ENCODE measurements at places on chromosomes 2 and 18.

DNA sequence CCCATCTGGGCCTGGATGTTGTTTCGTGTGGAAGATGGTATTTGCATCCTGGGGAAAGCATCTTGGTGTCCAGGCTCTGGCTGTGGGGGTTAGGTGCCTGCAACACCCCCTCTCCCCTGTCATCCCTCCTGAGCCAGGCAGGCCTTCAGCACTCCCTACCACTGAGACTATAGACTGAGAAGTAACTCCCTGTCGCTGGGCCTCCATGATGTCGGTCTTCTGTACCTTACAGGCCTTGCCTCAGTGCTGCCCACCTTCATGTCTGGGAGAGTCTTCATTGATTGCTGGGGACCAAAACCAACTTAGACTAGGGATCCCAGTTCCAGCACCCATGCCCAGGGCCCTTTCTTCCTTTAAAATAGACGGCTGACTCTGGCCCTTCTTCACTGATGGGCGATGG is 33.1 kb upstream of the DNMT3A start:
- no peak for DNase-seq

- no peak for DNase-seq
These were observed 36.5 kb upstream of the STAT4 start for GRCh38 chr2:191187105-191187829.

DNA sequence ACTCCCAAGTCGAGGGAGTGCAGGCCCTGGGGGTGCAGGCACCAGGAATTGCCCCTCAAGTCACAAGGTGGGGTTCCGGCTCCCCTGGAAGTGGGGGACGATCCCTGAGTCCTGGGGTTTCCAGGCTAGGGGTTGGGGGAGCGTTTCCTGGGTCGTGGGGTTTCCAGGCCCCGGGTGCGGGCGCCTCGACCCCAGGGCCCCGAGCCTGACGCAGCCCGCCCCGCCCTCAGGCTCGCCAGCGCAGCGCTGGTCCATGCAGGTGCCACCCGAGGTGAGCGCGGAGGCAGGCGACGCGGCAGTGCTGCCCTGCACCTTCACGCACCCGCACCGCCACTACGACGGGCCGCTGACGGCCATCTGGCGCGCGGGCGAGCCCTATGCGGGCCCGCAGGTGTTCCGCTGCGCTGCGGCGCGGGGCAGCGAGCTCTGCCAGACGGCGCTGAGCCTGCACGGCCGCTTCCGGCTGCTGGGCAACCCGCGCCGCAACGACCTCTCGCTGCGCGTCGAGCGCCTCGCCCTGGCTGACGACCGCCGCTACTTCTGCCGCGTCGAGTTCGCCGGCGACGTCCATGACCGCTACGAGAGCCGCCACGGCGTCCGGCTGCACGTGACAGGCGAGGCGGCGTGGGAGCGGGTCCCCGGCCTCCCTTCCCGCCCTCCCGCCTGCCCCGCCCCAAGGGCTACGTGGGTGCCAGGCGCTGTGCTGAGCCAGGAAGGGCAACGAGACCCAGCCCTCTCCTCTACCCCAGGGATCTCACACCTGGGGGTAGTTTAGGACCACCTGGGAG is 12.0 kb downstream of the SIGLEC15 start:
- DNase-seq, result peak; percentile 62

GRCh38 chr18:13556502-13556901 is 169.9 kb downstream of the FAM210A start:
- DNase-seq, result no peak

- DNase-seq, result no peak
These were observed 39.0 kb downstream of the TPRKB start for GRCh38 chr2:73698101-73698500.

DNA sequence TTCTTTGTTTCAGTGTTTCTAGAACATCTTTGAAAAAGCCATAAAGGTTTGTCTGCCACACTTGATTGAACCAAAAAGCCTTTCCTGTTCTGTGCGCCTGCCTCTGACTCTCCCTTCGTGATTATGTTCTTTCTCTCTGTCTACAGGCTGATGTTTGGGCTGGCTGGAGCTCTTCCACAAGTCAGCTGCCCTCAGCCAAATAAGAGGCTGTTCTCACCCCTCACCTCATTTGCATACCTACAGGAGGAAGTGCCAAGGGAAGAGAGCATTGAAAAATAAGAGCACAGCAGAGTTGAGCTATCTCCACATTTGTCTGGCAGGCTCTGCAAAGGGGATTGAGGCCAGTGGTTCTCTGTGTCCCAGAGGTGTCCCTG is 15.8 kb downstream of the INPP5D start:
- no peak for DNase-seq

GRCh38 chr18:68928762-68929675 is 131.1 kb downstream of the CCDC102B start:
- DNase-seq, result no peak

DNA sequence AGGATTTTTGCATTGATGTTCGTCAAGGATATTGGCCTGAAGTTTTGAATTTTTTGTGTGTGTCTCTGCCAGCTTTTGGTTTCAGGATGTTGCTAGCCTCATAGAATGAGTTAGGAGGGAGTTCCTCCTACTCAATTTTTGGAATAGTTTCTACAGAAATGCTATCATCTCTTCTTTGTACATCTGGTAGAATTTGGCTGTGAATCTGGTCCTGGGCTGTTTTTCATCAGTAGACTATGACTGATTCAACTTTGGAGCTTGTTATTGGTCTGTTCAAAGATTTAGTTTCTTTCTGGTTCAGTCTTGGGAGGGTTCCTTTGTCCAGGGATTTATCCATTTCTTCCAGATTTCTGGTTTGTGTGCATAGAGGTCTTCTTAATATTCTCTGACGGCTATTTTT is 166.7 kb downstream of the ST6GAL2 start:
- no peak for DNase-seq

- DNase-seq, result no peak
These were observed 699.6 kb downstream of the NYAP2 start for GRCh38 chr2:226098861-226099745.

DNA sequence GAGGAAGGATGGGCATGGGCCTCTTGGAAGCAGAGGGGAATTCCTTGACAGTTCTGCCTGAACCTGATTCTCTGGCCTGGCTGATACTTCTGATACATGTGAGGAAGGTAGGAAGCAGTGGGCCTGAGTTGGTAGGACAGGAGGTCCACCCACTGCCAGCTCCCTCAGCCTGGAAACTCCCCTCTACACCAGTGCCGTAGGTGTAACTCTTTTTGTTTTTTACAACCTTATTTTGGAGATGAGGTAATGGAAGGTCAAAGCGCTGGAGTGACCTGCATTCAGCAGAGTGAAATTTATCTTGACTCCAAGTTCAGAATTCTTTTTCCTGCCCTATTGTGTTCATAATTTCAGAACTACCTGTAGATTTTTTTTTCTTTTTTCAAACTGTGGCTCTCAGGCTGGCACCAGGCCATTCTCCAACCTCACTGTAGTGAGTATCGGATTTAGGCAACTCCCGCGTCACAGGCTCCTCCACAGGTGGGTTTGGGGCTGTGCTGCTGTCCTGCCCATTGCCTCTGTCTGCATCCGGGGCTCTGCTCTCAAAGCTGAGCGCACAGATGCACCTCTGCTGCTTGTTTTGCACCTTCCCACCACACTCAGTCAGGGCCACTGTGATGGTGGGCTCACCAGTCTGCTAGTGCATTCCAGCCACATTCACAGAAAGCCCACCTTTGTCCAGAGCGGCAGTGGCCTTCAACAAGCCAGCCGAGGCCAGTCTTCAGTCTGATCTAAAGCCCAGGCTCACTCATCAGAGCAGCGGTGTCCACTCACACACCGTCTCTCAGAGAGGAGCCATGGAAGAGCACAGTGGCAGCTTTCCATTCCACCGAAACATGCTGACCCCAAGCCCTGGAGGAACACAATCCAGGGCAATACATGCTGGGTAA is 87.2 kb downstream of the UXS1 start:
- no peak for DNase-seq

GRCh38 chr2:74414441-74414840 is 7.0 kb downstream of the C2orf81 start:
- DNase-seq, result no peak

DNA sequence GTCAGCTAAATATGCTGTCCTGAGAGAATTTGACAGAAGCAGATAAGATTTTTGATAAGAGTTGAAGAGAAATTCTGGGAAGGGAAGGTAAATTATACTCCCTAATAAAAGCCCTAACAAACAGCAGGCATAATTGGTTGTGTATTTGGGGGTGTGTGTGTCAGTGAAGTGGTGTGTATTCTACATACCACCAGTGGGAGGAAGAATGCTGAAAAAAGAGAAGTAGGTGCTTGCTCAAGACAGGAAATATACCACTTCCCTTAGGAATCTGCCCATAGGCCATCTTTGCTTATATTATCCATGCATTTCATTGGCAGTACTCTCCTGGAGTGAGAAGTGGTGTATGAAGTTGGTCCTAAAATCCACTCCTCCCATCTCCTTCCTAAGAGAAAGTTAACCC is 76.2 kb downstream of the FMNL2 start:
- DNase-seq, result no peak

DNA sequence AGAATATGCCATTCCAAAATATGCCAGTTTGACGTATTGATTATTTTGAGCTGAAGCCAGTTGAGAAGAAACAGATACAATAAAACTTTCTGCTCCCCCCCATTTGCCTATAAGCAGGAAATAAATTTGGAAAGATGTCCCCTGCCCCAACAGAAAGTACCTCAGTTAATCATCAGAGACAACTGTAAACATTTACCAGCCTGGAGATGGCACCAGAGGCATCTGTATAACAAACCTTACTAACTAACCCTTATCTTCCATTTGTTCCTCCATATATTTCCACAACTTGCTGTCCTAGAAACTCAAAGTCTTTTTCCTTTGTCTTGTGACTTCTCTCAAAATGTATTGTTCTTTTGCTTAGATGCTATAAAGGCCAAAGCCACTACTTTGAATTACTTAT is 93.8 kb downstream of the AKAIN1 start:
- DNase-seq, result no peak

DNA sequence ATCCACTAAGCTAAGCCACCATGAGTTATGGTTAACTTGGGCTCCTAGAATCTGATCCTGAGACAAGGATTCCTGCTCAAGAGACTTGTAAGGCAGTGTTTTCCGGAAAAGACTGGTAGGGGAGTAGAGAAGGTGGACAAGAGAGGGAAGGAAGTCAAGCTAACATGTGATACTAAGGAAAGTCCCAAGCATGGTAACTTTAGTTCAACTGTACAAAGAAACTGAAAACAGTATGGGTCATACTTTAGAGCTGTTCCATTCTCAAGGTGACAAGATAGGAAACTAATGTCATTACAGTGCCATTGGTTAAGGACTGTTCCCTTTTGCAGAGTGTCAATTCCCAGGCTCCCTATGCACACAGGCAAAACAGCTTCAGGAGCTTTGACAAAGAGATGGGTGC is 5.8 kb downstream of the MYO5B start:
- DNase-seq, result no peak

GRCh38 chr2:21428754-21429153 is 305.0 kb downstream of the TDRD15 start:
- no peak for DNase-seq

DNA sequence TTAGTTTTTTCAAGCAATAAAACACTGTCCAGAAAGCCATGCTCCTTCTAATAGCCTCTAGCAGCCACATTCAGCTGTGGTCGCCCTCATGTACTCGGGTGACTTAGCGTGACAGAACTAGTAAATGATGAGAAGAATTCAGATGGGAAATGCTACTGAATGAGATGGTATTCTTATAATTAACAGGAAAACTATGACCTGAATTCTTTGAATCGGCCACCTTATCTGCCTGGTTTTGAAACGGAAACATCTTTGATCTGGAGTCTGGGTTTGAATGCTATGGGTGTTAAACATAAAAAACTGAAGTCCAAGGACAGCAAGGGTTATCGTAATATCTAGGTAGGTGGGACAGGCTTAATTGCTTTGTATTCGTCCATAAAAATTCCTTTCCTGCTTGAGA is 138.8 kb upstream of the DNMT3A start:
- DNase-seq, result no peak

DNA sequence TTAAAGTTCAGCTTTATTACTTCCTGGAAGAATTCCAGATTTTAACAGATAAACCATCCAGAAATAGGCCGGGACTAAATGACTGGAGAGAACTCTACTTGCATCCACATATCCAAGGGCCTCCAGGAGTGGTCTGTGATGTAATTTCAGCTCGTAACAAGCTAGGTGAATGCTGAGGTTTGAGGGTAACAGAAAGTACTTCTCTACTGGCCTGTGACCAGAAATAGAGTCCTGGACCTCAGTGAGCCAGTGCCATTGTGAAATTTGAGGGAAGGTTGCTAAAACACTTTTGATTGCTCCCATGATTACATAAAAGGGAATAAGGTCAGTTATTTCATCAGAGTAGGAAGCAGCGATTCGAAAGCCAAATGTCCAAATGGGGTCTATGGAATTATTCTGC is 158.1 kb downstream of the DOCK10 start:
- DNase-seq, result peak; percentile 63

GRCh38 chr2:119702918-119703401 is 24.0 kb downstream of the TMEM177 start:
- DNase-seq, result peak; percentile 71

DNA sequence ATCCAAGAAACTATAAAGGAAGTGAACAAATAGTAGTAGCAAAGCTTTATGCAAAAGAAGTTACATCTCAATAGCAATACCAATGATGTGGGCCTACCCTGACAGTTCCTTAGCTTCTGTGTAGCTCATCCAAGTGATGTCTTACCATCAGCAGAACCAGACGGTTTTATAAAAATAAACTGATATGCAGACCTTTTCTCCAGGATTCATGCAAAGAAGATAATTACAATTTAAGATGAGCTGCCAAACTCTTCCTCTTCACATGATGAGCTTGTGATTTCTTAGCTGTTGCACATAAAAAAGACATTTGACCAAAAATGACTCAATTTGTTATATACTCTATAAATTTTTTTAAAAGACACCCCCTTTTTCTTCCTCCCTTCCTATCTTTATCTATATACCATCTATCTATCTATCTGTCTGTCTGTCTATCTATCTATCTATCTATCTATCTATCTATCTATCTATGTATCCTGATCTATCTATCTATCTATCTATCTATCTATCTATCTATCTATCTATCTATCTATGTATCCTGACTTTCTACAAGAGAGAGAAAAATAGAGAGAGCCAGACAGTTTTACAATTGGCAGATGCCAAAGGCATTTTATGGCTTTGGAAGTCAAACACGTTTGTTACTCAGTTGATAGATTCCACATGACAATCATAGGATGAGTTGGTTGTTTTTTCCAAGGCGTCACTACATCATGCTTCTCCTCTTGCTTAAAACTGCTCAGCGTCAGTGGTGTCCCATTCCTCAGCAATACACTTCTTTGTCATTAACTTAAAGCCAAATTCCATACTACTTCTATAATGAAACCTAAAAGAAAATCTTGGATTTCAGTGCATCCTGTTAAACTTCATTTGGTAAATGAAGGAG is 65.9 kb upstream of the ACTR3 start:
- no peak for DNase-seq

- DNase-seq, result no peak
These were observed 75.6 kb downstream of the TPO start for GRCh38 chr2:1488851-1489250.

All from cardiac fibroblast (primary cell).